Activated CD8-positive, alpha-beta memory T cell treated with anti-CD3 and anti-CD28 coated beads for 1 hour (primary cell): ENCODE measurements at places on chromosomes 3 and 15.
A peak's percentile ranks its signal among the peaks of the same experiment; 100 is the strongest.

- peak; percentile 84 for DNase-seq
Observed at GRCh38 chr3:170869645-170870593, at the start of gene RPL22L1. RPL22L1 (minus strand) TSS chr3:170870195; CDS start chr3:170870167, 28 bp downstream.

GRCh38 chr3:16871915-16872842 lies 12.6 kb upstream of the PLCL2 start:
- DNase-seq = no peak

DNA sequence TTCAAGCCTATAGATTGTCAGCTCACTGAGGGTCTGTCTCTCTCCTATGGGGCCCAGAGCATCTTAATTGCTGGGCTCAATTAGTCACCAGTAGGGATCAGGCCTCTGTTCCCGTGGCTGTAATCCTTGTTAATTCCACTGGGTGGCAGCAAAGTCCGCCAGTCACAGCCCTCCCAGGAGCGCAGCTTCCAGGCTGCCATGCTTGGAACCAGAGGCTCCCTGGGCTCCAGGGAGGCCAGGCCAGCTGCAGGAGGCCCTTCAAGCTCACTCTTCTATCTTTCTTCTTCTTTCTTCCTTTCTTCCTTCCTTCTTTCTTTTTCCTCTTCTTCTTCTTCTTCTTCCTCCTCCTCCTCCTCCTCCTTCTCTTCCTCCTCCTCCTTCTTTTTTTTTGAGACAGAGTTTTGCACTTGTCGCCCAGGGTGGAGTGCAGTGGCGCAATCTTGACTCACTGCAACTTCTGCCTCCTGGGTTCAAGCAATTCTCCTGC lies 14.4 kb downstream of the RNU5B-1 start:
- DNase-seq = peak; percentile 46

DNA sequence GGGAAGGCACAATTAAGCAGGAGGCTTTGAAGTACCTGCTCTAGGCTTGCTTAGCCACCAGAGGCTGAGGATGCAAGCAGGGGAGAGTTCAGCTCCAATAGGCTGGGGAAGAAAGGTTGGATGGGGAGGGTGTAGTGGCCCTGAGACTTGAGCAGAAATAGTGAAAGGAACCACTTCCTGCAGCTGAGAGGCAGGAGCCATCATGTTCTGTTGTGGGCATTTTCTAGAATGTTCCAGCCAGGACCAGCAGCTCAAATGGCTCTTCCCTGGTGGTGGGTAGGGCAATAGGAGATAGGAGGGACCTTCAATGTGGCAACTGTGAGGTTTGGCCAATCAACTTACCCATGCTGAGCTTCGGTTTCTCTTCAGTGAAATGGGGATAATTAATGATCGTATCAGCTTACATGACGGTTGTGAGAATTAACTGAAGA lies 79.1 kb upstream of the CGNL1 start:
- no peak for DNase-seq

DNA sequence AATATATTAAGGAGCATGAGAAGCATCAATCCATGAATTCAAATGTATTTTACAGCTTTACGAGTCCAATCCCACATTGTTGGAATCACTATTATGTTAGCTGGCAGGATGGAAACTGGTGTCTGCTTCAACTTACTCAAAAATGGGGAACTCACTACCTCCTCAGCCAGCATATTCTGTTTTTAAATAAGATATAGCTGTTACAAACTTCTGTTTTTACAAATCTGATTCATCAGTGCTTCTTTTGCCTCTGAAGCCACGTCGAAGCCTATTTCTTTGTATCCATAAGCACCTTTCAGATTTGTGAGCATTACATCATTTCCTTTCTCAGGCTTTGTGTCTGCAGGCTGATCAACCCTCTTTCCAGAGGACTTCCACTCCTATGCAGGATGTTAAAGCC lies 105.9 kb downstream of the TPRG1 start:
- DNase-seq = no peak

DNA sequence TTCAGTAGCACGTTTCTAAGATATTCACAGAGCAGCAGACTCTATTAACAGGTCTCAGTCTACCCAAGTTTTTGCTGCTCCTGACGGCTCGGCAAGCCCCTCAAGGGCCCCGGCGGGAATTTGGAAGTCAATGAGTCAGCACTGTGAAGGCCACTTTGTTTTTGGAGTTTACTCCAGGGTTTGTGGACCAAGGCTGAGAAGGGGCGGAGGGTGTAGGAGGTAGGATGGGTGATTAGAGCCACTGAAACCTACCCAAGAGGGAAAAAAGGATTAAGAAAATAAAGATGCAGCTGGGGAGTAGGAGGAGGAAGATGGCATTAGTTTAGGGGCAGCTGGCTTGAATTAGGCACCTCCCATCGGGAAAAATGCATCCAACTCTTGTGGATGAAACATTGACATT lies 87.6 kb downstream of the BDH1 start:
- DNase-seq = no peak

- no peak for DNase-seq
Observed at GRCh38 chr3:172023915-172024314, 15.5 kb upstream of the FNDC3B start.

DNA sequence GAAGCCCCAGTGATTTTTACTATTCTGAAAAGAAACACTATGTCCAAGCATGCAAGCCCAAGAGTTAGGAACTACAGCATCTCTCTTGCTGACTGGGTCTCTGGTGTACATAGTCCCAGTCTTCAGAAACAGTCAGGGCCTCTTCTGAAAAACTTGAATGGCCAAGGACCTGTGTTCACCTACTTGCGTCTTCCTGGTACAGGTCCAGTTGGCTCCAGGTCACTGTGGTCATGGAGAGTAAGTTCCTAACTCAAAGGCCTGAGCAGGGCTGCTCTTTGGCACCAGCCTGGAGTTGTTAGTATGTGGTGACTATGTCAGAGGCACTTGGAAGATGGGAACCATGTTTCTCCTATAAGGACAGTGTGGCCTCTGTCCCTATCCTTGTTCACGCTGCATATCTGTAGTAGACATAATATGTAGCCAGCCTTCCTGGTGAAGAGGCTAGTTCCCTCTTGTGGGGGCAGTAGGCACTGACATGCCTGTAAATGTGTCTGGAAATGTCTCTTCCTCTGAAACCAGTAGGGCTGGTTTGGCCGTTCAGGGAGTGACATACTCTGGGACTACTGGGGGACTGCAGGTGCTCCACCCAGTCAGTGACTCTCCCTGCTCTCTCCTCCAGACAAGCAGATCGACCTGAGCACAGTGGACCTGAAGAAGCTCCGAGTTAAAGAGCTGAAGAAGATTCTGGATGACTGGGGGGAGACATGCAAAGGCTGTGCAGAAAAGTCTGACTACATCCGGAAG lies 2.6 kb upstream of the RBM15B start:
- DNase-seq = no peak

DNA sequence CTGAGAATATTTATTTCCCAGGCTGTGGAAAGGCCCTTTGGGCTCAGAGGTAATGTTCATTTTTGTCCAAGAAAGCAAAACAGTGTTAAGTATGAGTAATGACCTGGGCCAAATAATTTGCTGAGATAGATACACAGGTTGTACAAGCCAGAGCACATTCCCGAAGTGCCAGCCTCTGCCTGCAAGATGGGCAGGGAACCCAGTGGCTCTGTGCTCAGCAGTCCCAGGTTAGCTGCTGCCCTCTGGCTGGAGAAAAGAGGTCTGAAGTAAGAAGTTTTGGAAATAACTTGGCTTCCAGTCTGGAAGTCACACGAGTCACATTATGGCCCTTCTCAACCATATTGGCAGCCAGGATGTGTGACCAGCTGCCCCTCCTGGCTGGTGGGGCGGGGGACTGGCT lies 20.2 kb downstream of the MYZAP start:
- DNase-seq = no peak

- no peak for DNase-seq
Observed at GRCh38 chr3:172965256-172965655, 175.8 kb downstream of the SPATA16 start.

DNA sequence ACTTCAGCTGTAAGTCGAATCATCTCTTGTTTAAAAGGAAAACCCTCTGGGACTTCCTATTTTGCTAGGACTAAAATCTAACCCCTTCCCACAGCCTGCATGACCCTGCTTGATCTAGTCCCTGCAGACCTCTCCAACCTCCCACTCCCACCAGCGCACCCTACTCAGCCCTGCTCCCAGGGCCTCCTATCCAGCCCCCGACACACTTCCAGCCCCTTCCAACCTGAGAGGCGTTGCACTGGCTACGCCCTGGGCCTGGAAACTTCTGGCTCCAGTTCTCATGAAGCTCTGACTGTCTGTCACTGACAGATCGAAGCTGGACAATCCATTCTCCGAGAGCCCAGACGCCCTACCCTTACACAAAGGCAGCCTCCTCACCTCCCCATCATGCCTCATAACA lies 21.8 kb downstream of the NTRK3 start:
- DNase-seq = no peak

DNA sequence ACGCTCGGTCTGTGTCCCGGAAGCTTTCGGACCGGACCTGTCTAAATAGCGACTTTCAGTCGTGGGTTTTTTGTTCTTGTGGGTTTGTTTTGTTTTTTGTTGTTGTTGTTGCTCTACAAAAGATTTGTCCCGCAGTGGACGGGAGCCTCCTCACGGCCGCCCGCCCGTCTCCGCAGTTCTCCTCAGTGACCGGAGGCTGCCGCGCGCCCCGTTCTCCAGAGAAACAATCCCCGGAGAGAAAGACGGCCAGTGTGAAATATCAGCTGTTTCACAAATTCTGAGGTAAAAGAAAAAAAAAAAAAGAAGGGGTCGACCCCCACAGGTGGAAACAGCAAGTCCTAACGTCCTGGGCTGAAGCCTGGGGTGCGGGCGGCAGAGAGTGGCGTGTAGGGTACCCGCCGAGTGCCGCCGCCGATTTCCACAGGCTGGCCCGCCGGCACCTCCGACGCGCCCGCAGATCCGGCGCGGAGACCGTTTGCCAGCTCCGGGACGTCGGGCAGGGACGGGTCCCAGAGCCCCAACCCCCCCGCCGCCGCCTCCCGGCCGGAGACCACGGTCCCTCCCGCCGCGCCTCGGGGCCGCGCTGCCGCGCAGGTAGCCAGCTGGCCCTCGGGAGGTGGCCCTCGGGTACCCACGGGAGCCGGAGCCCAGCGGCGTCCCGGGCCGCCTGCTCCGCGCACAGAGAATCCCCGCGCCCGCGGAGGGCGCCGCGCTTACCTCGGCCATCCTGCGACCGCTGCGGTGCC lies 478 bp downstream of the BNC1 start:
- DNase-seq = no peak

GRCh38 chr15:49686599-49686998 lies 65.8 kb downstream of the DTWD1 start:
- no peak for DNase-seq

- DNase-seq = no peak
Observed at GRCh38 chr3:37833302-37834186, 28.1 kb upstream of the CTDSPL start.

DNA sequence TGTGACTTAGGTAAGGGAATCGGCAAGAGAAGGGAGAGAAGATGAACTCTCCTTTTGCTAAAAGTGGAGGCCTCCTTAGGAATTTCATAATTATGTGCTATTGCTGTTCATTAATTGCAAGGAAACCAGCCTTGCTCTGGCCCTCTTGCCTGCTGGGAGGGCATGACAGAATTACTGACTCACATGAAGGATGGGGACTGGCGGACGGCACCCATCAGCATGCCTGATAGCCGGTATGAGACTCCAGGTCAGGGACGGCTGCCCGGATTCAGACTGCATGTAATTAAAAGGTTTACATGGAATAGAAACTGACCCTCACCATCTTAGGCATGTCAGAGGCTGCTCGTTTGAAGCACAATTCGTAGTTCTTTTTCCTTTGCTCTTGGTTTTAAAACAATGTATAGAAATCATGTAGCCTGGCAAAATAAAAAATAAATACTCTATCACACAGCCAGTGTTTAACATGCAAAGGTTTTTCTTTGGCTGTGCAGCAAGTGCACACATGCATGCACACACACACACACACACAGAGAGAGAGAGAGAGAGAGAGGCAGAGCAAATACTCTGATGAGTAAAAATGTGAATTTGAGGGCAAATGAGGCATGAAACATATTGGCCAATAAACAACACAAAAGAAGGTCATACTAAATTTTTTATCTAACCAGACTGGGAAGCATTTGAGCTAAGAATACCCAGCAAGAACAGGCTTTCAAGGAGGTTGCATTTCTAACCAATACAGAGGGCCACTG lies 82.7 kb downstream of the FOXB1 start:
- DNase-seq = no peak

DNA sequence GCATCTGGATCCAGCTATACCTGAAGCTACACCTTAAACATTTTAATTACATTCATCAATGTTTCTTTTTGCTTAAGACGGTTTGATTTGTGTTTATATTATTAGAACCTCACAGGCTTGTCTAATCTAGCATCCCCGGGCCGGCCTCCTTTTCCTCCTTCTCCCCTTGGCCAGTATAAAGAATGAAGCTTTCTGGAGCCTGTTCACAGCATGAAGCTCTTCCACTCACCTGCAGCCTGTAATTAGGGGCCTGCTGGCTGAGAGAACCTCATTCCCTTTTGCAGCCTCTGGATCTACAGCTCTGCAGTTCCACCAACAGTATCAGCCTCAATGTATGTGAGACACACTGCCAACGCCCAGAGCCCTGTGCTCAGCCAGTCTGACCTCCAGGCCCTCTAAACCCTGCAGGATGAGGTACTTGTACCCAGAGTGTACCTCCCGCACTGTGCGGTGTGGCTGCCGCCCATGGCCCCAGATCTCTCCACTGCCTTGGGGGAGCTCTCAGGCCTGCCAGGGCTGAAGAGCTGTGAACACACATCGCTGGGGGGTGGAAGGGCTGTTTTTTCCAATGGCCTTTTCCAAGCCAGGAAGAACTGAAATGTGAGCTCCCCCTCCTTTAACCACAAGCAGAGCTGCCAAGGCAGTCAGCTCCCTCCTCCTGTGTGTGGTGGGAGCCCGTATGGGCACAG lies 114.7 kb upstream of the ALDH1A3 start:
- DNase-seq = no peak

- no peak for DNase-seq
Observed at GRCh38 chr15:75570126-75570845, 8.8 kb downstream of the PTPN9 start.

GRCh38 chr3:156359368-156359767 lies 195.5 kb downstream of the SSR3 start:
- no peak for DNase-seq

GRCh38 chr3:116413319-116413718 lies 32.0 kb downstream of the LSAMP start:
- no peak for DNase-seq

GRCh38 chr3:186960347-186960746 lies 30.0 kb downstream of the ST6GAL1 start:
- no peak for DNase-seq

GRCh38 chr3:160171813-160172212 lies 53.4 kb upstream of the C3orf80 start:
- DNase-seq = no peak

GRCh38 chr3:15050405-15051092 lies 14.6 kb downstream of the MRPS25 start:
- no peak for DNase-seq
